Diencephalon (tissue), 1 donor: ENCODE measurements at places on chromosomes 16 and 17. TPM values are rescaled to one million over a fixed set of nuclear protein-coding genes. Genes with fewer than 3 reads are reported as not detected.

CD7 gene
- total RNA-seq, result not detected

SERPINF2 gene
- not detected for total RNA-seq

GPS2 gene
- total RNA-seq, result 38.5 TPM

HBA1 gene
- total RNA-seq, result 1,158 TPM

RASD1 gene
- 18.2 TPM for total RNA-seq

ATP6V0C gene
- 48.4 TPM for total RNA-seq

TMEM100 gene
- 7.6 TPM for total RNA-seq

KRT36 gene
- not detected for total RNA-seq

ALDH3A1 gene
- total RNA-seq, result 0.46 TPM

PLCG2 gene
- total RNA-seq, result 3.9 TPM

CCL8 gene
- not detected for total RNA-seq

KRTAP16-1 gene
- not detected for total RNA-seq

BCAR1 gene
- 25.8 TPM for total RNA-seq

CLEC19A gene
- total RNA-seq, result 2.8 TPM

NTN1 gene
- total RNA-seq, result 24.2 TPM

KRT32 gene
- total RNA-seq, result not detected

NKD1 gene
- 10.6 TPM for total RNA-seq

DNAI2 gene
- 0.92 TPM for total RNA-seq

DOC2A gene
- total RNA-seq, result 12.5 TPM

ENPP7 gene
- total RNA-seq, result not detected

MEIOB gene
- 1.8 TPM for total RNA-seq

SPNS2 gene
- total RNA-seq, result 16.6 TPM

SNAI3 gene
- total RNA-seq, result not detected
